ENCODE measurements at places on chromosomes 1 and 21. TPM values are rescaled to one million over a fixed set of nuclear protein-coding genes. Genes with fewer than 3 reads are reported as not detected.

The MXRA8 gene
- 0.22 TPM for polyA plus RNA-seq

The TINAGL1 gene
- polyA plus RNA-seq, result 0.88 TPM

The RPF1 gene
- 28.2 TPM for polyA plus RNA-seq

The PAPPA2 gene
- 0.03 TPM for polyA plus RNA-seq

The B3GALT5 gene
- 0.39 TPM for polyA plus RNA-seq

The FMO1 gene
- not detected for polyA plus RNA-seq

The RIMS3 gene
- polyA plus RNA-seq, result 1.5 TPM

The FNDC10 gene
- polyA plus RNA-seq, result 4.0 TPM

The CRP gene
- polyA plus RNA-seq, result not detected

The TBX15 gene
- not detected for polyA plus RNA-seq

The LORICRIN gene
- polyA plus RNA-seq, result not detected

The HJV gene
- not detected for polyA plus RNA-seq

The SH2D2A gene
- polyA plus RNA-seq, result 1.8 TPM

The AGMAT gene
- polyA plus RNA-seq, result 12.9 TPM

The MAP3K7CL gene
- 2.9 TPM for polyA plus RNA-seq

The KCNJ6 gene
- polyA plus RNA-seq, result 0.68 TPM

The RAD54L gene
- polyA plus RNA-seq, result 14.0 TPM

The TMCC2 gene
- polyA plus RNA-seq, result 3.2 TPM

The FBXO28 gene
- 20.7 TPM for polyA plus RNA-seq

The B4GALT2 gene
- polyA plus RNA-seq, result 35.8 TPM

The GJB3 gene
- polyA plus RNA-seq, result 0.75 TPM

The DIRAS3 gene
- polyA plus RNA-seq, result 1.8 TPM

The SETSIP gene
- 0.23 TPM for polyA plus RNA-seq

The NBL1 gene
- polyA plus RNA-seq, result 19.9 TPM

All from A549 (cell line).